ENCODE measurements at places on chromosomes 7 and 10.

- no peak for DNase-seq
These were observed 12.2 kb downstream of the TLX1 start for GRCh38 chr10:101143345-101143630.

GRCh38 chr10:116756277-116756676 lies 13.9 kb upstream of the HSPA12A start:
- DNase-seq, result no peak

- no peak for DNase-seq
These were observed 90.4 kb downstream of the KIAA1549 start for GRCh38 chr7:138890499-138891445.

- DNase-seq, result no peak
These were observed 245.5 kb downstream of the DYNC1I1 start for GRCh38 chr7:96017877-96018276.

DNA sequence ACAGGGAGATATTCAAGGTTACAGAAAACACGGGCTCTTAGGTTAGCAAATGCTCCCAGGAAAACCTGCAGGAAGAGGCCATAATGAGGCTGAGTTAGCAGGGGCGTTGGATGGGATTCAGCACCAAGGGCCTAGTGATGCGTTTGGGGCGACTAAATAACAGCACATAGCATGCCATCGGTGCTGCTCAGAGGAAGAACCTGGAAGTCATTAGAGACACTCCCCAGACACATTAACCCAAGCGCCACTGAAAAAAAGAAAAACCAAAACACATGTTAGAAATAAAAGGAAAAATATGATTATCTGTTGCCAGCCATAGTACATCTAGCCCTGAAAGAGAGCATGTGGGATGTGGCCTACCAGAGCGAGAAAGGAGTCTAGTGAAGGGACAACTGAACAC lies 28.8 kb upstream of the OPALIN start:
- DNase-seq, result no peak

- no peak for DNase-seq
These were observed 21.9 kb downstream of the CHRM2 start for GRCh38 chr7:136890399-136890798.

- no peak for DNase-seq
These were observed 7.7 kb downstream of the HTR7 start for GRCh38 chr10:90849956-90850749.

GRCh38 chr10:89534826-89535166 lies 598 bp downstream of the SLC16A12 start:
- no peak for DNase-seq

GRCh38 chr10:71829171-71829570 lies 21.9 kb downstream of the PSAP start:
- DNase-seq, result no peak

GRCh38 chr7:96928965-96929364 lies 76.4 kb upstream of the DLX6 start:
- no peak for DNase-seq

DNA sequence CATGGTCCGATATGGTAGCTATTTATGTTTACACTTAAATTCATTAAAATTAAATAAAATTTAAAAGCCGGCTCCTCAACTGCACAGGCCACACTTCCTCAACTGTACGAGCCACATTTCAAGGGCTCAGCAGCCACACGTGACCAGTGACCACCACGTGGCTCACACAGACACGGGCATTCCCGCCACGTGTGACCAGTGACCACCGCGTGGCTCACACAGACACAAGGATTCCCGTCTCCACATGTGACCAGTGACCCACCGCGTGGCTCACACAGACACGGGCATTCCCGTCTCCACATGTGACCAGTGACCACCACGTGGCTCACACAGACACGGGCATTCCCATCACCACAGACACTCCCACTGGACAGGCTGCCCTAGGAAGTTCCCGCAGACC lies 91.3 kb downstream of the PDGFA start:
- DNase-seq, result no peak

- no peak for DNase-seq
These were observed 218.7 kb downstream of the ABCA13 start for GRCh38 chr7:48389977-48390376.

GRCh38 chr7:136807598-136807997 lies 60.9 kb upstream of the CHRM2 start:
- DNase-seq, result peak; percentile 9

- DNase-seq, result no peak
These were observed 362.8 kb upstream of the MBL2 start for GRCh38 chr10:53135213-53135896.

GRCh38 chr7:26924149-26924767 lies 59.9 kb upstream of the SKAP2 start:
- DNase-seq, result no peak

DNA sequence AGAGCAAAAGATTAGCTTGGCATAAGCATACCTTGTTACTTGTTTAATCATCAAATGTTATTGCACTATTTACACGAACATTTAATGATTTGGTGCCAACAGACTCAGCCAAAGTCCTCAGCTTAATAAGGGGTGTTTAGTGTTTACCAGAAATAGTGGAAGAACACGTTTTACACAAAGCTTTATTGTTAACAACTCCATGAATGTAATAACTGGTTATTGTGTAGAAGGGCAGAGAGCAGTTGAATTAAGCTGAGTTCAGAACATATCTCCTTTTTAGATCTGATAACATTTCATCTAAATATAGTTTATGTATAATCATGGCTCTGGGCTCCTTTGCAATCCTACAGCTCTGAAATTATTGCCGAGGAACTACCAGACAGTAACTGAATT lies 99.1 kb downstream of the CABCOCO1 start:
- DNase-seq, result no peak

GRCh38 chr10:43427166-43427825 lies 9.6 kb upstream of the ZNF487 start:
- DNase-seq, result no peak

DNA sequence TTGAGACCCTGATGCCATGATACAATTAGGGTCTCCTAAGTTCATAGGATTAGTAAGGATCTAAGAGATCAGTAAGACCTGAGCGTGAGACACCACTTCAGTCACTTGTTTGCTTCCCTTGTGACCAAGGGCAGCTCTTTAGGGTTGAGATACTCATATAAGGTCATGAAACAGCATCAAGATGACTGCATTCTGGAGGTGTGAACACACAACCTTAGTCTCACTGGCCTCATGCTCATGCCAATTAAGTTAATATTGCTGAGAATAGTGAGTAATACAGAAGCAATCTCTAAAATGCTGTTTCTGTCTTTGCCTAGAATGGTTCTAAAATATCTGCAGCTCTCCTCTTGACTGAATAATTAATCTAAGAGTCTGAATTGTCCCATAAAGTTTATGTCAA lies 39.6 kb upstream of the KLHL7 start:
- no peak for DNase-seq

GRCh38 chr10:33006342-33006887 lies 48.4 kb upstream of the ITGB1 start:
- DNase-seq, result no peak

DNA sequence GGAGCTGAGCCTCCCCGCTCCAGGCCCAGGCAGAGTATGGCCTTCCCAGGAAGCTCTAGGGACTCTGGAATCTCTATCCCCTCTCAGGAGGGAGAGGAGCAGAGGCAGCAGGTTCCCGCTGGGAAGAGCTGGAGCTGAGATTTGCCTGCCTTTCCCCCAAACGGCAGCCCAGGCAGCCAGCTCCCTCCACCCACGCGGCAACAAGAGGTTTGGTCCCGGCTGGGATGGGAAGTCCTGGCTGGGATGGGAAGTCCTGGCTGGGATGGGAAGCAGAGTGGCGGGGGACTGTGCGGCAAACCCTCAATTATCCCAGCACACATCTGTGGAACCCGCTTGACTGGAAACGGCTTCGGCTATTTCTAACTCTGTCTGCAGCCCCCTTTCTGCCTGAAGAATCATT lies 223.0 kb downstream of the ELFN1 start:
- DNase-seq, result no peak

DNA sequence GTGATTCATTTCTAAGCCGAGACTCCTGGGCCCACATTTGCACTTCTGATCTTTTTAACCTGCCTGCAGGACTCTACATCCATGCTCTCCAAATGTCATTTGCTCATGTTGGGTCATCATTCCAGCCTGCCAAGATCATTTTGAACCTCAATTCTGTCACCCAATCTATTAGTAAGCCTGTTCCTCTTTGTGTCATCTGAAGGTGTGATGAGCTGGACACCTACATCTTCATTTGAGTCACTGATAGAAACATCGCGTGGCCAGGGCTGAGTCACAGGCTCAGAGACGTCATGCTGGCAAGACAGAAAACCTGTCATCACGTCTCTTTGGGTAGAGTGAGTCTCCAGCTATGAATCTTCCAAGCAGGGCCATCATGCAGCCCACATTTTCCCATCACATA lies 65.3 kb upstream of the SLF2 start:
- DNase-seq, result no peak

GRCh38 chr10:63710703-63711102 lies 189.5 kb downstream of the REEP3 start:
- DNase-seq, result no peak

GRCh38 chr10:11586170-11586569 lies 25.3 kb downstream of the USP6NL start:
- DNase-seq, result no peak

DNA sequence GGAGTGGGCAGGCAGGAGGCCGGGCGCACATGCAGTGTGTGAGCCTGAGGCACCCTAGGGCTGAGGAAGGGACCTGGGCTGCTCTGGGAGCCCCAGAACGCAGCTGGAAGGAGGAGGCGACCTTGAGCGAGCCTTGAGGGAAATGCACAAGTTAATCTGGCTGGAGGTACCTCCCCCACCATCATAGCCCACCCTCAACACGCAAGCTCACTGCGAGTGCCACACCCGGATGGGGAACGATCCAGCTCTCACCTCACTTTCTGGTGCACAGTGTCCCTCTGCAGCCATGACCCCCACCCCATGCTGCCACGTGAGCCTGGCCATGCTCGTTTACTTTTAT lies 162.4 kb upstream of the PPP2R2D start:
- DNase-seq, result no peak

- DNase-seq, result no peak
These were observed 3.6 kb upstream of the ARID5B start for GRCh38 chr10:61897671-61898434.

GRCh38 chr10:29102636-29103035 lies 186.2 kb upstream of the LYZL1 start:
- no peak for DNase-seq

DNA sequence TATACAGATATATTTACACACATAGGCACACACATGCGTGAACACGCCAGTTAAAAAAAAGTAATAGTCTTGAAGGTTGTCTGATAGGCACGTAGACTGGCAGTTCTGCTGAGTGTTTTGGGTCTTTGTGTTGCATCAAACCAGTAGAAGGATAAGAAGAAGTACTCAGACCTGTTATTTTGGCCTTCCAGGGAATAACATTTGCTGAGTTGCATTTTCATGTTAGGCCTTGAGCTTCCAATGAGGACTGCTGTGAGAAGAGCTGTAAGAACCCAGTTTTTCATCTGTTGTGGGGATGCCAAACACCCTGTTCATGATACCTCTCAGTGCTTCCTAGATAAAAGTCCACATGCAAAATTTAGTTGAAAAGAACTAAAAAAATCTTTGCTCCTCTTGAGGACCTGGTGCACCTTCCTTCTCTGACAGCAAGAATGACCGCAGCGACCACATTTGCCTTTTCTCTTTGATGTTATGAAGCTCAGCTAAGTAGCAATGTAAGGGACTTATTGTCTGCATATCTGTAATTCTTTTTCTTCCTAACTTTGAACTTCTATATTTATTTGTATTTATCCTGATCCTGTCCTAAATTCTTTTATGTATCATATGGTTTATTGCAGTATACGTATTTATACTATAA lies 27.2 kb downstream of the HIPK2 start:
- DNase-seq, result no peak

DNA sequence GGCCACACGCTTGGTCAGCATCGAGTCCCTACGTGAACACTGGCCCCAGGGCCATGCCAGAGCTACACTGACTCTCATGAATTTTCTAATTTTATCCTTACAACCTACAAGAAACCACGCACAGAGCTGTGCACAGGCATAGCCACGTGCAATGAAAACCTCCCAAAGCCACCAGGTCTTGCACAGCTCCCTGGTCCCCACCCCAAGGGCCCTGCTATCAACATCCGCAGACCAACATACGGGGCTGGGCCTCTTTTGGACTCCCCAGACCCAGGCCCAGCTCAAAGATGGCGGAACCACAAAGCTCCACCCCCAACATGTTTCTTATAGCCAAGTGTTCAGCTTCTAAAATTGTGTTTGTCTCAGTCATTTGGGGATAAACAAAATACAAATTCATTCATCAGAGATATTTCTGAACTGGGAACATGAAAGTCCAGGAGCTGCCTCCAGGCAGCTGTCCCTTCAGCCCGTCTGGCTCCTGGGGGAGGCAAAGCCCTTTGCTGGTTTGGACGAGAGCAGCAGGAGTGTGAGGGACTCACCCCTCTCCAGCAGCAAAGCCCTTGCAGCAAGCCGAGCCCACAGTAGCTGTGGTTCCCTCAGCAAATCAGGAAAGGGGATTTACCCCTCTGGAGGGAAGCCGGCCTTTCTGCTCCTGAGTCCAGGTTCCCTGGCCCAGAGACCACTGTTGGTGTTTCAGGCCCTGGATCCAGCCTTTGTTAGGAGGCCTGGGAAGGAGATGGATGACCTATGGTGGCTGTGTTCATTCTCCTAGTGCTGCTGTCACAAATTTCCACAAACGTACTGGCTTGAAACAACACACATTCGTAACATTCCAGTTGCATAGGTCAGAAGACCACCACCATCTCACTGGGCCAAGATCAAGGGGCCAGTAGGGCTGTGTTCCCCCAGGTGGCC lies 75.1 kb downstream of the OAT start:
- no peak for DNase-seq

DNA sequence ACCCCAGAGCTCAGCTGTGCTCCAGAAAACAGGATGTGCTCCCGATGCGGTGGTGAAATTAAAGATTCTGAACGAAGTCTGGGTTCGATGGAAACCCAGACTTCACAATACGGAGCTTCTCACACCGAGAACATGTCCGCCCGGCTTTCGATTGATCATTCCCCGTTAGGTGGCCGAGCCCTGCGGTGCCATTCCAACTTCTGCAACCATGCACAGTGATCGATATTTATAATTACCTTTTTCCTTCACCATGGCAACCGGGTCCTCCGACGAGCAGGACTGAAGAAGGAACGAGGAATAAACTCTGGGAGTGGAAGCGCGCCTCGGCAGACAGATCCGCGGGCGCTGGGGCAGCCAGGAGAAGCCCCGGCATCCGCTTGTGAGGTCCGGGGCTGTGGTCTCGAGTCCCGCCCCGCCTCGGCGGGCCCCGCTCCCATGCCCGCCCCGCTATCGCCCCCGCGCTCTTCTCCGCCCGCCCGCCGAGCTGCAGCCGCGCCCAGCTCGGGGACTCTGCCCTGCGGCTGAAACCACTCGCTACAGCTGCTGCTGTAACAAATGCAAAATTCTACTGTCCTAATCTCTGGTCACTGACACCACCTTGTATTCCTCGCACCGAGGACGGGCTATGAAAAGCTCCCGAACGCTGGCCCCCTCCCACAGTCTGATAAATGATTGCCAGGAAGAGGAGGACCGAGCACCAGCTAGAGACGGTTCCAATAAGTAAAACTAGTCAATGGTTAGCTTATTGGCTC lies 26.2 kb downstream of the ABLIM1 start:
- DNase-seq, result no peak

GRCh38 chr10:95416973-95417372 lies 126.2 kb upstream of the PDLIM1 start:
- DNase-seq, result no peak

All from NT2/D1 (cell line).